ENCODE measurements at places on chromosomes 13 and 19.

- no peak for DNase-seq
Measured at GRCh38 chr19:13014101-13014920, 19.0 kb downstream of the NFIX start.

GRCh38 chr13:64758521-64759244 is 2471.5 kb downstream of the PCDH9 start:
- no peak for DNase-seq

GRCh38 chr19:13841086-13841961 is 35.6 kb upstream of the NANOS3 start:
- no peak for DNase-seq

- DNase-seq = no peak
Measured at GRCh38 chr13:75251188-75251587, 230.8 kb downstream of the TBC1D4 start.

GRCh38 chr19:32471095-32471494 is 65.5 kb downstream of the DPY19L3 start:
- DNase-seq = no peak

DNA sequence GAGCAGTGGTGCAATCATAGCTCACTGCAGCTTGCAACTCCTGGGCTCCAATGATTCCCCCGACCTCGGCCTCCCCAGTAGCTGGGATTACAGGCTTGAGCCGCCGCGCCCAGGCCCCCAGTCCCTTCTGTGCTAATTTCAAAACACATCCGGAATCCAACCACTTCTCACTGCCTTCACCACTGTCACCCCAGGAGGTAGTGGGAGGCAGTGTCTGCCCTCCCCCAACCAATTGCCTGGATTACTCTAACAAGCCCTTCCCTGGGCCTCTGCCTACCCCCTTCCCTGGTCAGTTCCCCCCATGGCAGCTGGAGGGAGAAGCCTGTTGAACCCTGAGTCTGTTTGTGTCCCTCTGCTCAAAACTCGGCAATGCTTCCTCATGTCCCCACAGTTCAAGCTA is 2.3 kb downstream of the PRAM1 start:
- no peak for DNase-seq

GRCh38 chr19:55676889-55677505 is 2.0 kb downstream of the EPN1 start:
- DNase-seq = no peak

GRCh38 chr19:23482829-23483228 is 87.6 kb upstream of the ZNF91 start:
- DNase-seq = no peak

All from NCI-H1694 treated with DMSO at 0.1 percent for 48 hours (cell line).